ENCODE measurements at places on chromosomes 12 and 14.

- no peak for DNase-seq
Measured at GRCh38 chr14:32233260-32233659, 30.2 kb upstream of the RNU6-8 start.

DNA sequence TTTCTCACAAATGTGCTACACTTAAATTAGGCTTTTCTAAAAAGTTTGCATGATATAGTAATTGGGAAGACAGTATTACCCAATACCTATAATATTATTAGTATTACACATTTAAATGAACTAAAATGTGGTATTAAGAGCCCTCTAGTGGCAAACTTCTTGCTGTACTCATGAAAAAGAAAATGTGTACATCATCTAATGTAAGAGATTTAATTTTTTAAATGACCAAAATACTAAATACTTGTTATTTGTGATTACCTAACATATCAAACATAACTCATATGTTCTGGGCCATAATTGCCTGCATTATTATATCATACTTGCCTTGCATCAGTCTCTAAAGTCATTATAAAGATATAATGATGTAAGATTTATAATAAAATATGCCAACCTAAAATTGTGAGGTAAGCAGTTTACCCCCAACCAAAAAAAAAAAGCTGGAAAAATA is 64.2 kb downstream of the DNAI7 start:
- peak; percentile 25 for DNase-seq

GRCh38 chr12:98772818-98773217 is 127.7 kb downstream of the APAF1 start:
- DNase-seq, result no peak

GRCh38 chr12:110906985-110907384 is 13.4 kb downstream of the MYL2 start:
- DNase-seq, result no peak

All from GM18507 (cell line).